IMR-90 (cell line): ENCODE measurements at places on chromosomes 5 and 9.

DNA sequence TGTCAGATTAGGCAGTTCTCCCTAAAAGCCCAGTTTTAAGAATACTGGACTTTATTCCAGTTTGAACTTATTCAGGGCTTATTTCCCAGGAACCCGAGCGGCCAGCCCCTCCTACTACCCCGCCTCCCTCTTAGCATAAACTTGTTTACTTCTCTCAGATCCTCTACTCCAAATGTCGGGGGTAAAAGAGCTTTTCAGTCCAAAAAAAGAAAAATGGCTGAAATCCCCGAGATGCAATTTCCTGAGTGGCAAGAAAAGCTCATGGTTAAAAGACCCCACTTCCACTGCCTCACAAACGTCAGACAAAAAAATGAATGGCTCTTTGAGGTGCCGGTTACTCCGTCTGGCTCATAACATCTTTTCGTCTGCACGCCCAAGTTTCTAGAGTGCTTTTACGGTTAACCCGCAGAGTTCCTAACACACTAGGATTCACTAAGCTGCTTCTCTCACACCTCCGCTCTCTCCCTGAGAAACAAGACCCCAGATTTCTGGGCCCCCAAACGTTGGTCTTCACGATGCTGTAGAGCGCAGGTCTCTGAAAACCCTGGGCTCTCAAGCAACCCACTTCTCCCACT is 402 bp downstream of the BRD8 start:
- peak; percentile 18 for DNase-seq

GRCh38 chr9:129914051-129914450 is 78.8 kb downstream of the USP20 start:
- DNase-seq, result no peak

DNA sequence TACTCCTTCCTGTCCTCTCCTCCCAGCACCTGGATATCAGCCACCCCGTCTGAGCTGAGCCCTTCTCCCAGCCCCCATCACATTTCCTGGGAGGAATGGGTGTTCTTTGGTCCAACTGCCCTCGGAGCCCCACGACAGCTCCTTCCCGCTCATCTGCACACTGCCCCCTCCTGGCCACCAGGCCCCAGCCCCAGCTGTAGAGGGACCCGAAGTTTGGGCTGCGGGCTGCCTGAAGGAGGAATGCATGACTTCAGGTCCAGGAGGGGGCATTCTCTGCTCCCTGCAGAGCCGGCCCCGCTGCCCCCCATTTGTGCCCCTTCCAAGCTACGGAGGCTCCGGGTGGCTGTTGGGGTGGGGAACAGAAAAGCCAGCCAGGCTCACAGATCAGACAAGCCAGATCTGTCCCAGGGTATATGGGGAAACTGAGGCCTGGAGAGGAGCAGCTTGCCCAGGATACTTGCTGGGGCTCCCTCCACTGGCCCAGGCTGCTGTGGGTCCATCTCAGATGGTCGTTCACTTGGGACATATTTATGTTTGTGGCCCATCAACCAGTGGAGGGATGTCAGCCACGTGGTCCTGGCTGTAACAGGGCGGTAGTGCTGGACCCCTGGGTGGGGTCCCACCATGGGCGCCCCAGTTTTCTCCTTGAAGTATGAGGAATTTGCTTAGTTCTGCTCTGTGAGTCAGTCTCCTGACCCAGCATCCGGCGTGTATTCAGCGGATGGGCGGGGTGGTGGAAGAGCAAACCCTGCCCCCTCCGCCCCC is 33.1 kb downstream of the DAB2IP start:
- no peak for DNase-seq

DNA sequence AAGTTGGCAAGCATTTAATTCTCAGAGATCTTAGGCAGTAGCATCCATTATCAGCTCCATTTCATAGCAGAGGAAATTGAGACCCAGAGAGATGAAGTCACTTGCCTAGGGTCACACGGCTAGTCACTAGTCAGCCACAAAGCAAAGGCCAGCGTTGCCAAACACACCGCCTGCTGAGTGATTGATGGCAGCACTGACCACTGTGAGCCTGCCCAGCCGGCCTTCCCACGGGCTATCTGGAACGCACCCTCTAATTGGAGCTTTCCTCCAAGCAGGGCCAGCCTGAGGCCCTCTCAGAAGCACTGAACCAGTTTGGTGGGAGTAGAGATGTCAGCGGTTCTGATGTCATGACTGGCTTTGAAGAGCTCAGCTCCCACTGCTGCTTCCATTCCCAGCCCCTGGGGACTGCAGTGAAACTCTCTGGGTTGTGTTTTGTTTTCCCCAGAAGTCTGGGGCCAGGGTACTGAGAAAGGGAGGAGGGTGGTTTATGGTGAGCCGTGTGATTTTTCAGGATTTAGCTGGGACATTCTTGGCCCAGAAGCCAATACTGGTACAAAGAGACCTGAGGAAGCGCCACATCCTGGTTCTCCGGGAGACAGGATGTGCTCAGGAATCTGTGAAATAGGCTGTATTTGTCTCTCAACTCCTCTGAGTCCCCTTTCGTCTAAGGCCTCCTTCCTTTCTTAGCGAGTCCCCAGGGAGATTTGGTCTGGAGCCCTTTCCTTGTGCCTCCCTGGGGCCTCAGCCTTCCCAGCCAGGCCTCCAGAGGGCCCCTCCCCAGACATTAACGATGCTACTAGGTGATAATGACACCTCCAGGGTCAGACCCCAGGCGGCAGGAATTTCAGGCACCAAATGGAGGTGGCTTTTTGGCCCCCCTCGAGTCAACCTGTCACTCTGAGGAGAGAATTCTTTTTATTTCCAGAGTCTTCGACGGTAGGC is 44.5 kb downstream of the SPRY4 start:
- peak; percentile 79 for DNase-seq

GRCh38 chr5:143947313-143947712 is 135.4 kb downstream of the HMHB1 start:
- DNase-seq, result no peak

DNA sequence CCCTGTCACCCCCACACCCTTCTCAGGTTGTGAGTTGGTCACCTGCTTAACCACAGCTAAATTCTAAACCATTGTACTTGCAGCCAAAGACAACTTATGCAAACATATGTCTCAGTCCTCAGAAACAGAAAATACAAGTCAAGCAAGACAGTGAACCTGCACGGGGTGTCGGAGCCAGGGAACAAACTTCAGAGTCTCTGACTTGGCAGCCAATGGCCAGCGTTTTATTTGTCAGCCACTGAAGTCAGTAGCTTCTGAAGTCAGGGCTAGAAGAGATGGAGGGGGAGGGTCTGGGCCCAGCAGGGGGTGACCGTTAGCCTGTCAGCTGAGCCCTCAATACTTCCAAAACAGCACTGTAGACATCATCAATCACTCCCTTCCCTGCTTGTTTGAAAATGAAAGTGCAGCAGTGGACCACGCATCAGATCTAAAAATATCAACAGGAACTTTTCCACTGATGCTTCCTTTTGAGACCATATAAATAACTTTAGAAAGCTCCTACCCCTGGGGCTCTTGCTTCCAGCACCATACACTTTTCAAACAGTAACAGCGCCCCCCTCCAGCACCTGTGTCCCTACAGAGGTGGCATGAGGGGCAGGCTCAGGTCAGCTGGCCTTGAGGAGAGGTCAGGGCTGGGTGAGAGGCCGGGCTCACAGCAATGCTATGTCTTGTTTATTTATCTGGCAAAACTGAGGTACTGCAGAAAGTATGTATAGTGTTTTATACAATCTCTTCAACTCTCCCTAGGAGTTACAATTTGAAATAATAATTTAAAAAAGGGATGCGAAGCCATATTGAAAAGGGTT is 142.5 kb downstream of the ACER2 start:
- DNase-seq, result peak; percentile 2

DNA sequence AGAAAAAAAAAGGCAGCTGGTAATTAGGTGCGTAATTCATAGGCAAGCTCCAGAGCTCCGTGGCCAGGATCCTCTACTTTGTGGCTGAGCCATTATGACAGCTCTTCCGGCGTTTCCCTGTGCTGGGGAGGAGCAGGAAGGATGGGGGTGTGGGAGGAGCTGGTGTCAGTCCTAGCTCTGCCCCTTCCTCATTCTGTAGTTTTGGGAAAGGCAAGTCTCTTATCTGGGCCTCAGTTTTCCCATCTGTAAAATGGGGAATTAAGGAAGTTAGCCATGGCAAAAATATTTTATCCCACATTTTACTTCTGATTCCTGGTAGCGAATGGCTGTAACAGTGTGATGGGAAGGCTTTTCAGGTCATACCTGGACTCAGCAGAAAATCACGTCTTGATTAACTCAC is 81.1 kb downstream of the SEC61B start:
- no peak for DNase-seq

GRCh38 chr5:179301376-179301775 is 43.9 kb downstream of the ADAMTS2 start:
- DNase-seq, result no peak

GRCh38 chr9:124126648-124127646 is 115.4 kb downstream of the LHX2 start:
- DNase-seq, result peak; percentile 65
